Caco-2 (cell line): ENCODE measurements at places on chromosomes 11 and 22.
A peak's percentile ranks its signal among the peaks of the same experiment; 100 is the strongest.

DNA sequence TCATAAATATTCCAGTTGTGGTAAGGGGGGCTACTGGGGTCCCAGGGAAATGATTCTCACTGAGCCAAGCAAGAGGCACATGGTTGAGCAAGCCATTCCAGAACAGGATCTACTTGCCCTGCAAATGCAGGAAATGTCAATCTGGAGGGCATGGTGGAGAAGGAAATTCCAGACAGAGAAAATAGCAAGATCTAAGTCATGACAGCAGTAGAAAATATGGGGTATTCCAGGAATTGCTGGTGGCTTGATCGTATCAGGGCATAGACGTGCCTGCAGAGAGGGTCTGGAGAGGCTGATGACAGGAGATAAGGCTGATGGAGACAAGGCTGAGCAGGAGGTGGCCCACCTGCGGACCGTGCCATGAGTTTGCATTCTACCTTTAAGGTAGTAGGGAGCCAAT lies 566.3 kb upstream of the CADM1 start:
- DNase-seq: no peak

DNA sequence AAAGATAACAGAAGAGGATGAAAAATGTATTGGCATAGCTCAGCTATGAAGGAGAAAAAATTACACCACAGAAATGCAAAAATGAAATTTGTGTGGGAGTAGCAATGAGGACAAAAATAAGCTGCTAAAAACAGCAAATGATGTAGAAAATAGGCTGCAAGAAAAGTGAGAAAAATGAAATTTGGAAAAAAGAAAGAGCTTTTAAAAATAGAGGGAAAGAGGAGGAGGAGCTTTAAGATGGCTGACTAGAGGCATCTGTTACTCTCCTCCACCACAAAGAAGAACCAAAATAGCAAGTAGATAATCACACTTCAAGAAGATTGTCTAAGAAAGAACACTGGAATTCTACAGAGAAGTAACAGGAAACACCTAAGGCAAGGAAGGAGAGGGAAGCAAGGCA lies 23.7 kb upstream of the OR5AN1 start:
- no peak for DNase-seq

DNA sequence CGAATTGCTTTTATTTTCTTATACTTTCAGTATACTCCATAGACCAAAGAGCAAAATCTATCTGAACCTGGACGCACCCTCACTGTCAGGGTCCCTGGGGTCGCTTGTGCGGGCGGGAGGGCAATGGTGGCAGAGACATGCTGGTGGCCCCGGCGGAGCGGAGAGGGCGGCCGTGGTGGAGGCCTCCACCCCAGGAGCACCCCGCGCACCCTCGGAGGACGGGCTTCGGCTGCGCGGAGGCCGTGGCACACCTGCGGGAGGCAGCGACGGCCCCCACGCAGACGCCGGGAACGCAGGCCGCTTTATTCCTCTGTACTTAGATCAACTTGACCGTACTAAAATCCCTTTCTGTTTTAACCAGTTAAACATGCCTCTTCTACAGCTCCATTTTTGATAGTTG lies 1077.4 kb downstream of the BRD1 start:
- DNase-seq: no peak

GRCh38 chr11:129625930-129626329 lies 189.7 kb upstream of the TMEM45B start:
- no peak for DNase-seq

DNA sequence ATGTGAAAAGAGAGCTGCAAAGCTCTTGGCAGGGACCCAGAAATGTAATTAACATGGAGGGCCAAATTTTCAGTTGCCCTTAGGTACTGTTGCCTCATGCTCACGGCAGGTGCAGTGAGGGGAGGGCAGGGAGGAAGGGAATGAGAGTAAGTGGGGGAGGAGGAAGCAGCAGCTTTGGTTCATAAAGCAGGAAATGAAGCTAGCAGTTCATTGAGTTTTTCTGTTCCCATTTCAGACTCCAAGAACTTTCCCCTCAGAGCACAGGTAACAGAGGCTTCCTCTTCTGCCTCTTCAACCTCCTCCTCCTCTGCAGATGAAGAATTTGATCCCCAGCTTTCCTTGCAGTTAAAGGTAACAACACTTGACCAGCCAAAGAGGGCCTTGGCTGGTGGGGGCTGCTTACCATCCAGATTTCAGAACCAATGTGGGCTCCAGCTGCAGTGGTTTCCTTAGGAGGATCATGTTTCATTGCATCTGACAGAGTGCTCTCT lies 57.9 kb upstream of the PARVA start:
- no peak for DNase-seq

DNA sequence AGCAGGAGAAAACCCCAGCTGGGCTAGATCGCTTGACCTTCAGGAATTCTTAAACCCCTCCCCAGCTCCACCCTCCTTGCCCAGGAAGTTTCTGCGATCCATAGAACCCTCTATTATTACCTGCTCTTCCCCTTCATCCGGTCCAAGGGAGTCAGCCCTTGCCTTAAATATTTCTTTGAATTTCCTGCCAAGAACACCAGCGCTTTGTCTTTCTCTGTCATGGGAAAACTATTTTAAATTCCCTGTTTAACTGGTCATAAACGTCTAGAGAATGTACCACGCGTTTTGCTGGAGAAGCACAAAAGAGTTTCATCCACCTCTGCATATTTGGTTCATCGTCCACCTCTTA lies 496 bp upstream of the TRAF6 start:
- DNase-seq: no peak

DNA sequence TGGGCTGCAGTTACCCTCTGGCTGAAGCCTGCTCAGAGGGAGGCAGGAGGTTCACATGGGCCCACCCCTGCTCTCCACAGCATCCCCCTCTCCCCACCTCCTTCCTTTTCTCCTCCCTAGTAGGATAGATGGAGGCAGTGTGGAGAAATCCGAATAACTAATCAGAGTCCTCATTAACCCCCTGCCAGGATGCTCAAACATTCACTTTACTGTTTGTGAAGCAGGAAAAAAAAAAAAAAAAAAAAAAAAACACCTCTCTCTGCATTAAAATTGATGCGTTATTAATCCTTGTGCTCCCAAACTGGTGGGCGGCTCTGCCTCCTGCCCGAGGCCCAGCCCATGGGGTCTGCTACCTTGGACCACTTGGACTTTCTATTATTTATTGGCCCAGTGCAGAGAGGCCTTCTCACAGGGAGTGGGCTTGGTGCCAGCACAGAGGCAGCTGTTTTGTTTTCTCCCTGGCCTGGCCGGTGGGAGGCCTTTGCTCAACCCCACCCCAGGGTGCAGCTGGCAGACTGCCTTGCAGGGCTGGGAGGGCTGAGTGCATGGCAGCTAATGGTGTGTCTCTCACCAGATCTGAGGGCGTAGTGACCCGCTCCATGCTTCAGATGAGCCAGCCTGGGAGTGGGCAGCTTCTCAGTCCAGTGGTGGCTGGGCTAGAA lies 150.7 kb downstream of the PKNOX2 start:
- DNase-seq: peak; percentile 31

DNA sequence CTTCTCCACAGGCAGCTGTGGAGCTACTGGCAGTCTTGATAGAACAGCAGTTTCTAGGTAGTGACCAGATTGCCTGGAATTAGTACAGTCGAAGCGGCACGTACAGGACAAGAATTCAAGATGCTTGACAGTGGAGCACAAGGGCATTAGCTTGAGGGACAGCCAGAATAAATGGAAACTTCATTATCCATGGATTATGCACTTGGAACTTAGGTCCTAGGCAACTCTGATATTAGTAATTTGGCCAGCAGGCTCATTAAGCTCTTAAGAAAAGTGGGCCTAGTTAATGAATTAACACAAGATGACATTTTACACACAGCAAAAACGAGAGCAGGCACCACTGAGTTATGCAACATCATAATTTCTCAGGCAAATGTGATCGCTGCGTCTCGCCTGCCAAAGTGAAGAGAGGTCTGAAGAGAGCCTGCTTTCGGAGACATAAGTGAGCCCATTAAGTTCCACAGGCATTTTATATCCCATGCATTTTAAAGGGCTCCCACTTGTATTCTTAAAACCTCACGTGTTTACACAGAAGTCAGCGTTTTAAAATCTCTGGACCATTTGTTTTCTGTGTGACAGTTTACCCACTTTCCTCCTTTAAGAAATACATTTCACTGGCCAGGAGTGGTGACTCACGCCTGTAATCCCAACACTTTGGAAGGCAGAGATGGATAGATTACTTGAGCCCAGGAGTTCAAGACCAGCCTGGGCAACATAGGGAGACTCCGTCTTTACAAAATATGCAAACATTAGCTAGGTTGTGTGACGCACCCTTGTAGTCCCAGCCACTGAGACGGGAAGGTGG lies 66.2 kb downstream of the COMMD9 start:
- DNase-seq: no peak
